ENCODE measurements at places on chromosomes 12 and 14. TPM values are rescaled to one million over a fixed set of nuclear protein-coding genes. Genes with fewer than 3 reads are reported as not detected.
A peak's percentile ranks its signal among the peaks of the same experiment; 100 is the strongest.

COX8C gene
- total RNA-seq, result 0.33 TPM

L2HGDH gene
- 3.8 TPM for total RNA-seq

SPTSSA gene
- 15.9 TPM for total RNA-seq

RNASE1 gene
- not detected for total RNA-seq

NOVA1 gene
- total RNA-seq, result 5.1 TPM

DNA sequence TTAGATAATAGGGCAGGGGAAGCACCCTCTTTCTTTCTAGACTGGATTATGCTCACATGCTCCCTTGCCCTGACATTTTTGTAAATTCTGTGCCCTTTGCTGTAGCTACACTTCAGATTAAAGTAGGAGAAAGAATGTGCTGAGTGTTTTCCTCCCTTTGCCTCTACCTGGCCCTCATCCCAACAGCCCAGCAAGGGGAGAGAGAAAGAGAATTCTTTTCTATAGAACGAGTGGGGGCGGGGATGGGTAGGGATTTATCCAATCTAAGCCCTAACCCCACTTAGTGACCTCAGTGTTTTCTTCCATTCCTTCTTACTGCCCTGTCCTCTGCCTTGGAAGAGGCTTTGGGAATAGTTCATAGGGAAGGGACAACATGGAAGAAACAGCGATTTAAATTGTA is 13.5 kb downstream of the GPR84 start:
- no peak overlapping the region for H3K27ac ChIP-seq
- no peak overlapping the region for H3K4me3 ChIP-seq

GRCh38 chr12:41709463-41710285 is 435.0 kb downstream of the GXYLT1 start:
- no peaks in the 10 kb centered on the region for H3K4me1 ChIP-seq
- no peaks in the 10 kb centered on the region for H3K27me3 ChIP-seq
- H3K36me3 ChIP-seq, result no peaks in the 10 kb centered on the region
- H3K4me3 ChIP-seq, result no peak overlapping the region
- peak; percentile 44 for DNase-seq

GRCh38 chr12:27095346-27095745 is 13.0 kb upstream of the C12orf71 start:
- H3K27ac ChIP-seq, result no peak overlapping the region
- DNase-seq, result no peak
- H3K27me3 ChIP-seq, result no peaks in the 10 kb centered on the region
- no peak overlapping the region for H3K4me3 ChIP-seq
- no peaks in the 10 kb centered on the region for H3K36me3 ChIP-seq

- no peak for DNase-seq
- H3K36me3 ChIP-seq, result no peaks in the 10 kb centered on the region
- no peaks in the 10 kb centered on the region for H3K4me1 ChIP-seq
These were observed 656.1 kb upstream of the NOVA1 start for GRCh38 chr14:27253966-27254365.

DNA sequence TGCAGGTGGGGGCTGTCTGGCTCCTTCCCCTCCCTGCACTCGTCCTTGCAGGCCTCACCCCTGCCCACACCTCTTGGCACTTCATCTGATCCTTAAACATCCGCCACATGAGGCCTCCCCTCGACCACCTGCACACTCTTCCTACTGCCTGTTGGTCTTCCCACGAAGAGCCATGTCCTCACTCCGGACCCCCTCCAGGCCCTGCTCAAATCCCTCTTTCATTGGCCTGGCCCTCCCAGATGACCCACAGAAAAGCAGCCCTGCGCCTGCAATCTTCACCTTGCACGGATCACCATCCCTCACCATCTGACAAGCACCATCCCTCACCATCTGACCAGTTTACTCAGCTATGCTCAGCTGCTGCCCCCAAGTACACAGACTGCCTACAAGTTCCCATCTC is 193.6 kb downstream of the BCL11B start:
- no peak overlapping the region for H3K27ac ChIP-seq
- no peak for DNase-seq
- no peaks in the 10 kb centered on the region for H3K36me3 ChIP-seq

DNA sequence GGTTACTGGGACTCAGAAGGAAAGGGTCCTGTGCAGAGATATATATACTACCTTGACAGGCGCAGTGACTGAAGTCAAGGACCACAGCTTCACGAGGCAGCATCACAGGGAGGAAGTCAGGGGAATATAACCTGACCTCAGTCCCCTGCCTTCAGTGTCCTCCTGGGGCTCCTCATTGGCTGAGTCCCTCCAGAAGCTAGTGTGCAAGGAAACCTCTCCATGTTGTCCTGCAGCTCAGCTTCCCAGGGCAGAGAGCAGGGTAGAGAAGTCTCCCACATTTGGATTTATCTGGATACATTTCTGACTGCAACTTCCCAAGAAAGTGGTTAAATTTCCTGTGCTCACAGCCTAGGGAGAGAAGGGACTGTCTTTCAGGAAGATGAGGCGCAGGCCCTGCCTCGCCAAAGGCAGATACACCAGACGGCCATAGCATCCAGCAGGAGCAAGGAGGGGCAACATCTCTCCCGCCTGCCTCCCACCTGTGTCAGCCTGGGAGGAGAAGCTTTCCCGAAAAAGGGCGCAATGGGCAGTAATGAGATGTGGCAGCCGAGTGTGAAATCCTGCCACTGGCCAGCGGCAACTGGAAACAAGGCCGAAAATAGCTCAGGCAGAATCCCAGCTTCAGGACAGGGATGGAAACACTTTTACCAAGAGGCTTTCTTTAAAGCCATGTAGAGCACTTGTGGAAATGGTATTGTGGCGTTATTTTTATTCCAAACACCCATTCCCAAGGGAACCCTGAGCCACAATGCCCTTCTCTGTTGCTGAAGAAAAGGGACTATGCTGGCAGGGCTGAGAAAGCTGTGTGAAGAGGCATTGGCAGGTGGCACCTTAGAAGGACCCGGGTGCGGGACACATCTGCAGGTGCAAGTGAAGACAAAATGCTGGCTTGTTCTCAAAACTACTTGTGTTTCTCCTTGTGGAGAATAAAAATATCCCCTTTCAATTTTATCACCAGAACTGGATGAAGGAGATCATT is 54.9 kb upstream of the HIF1A start:
- H3K36me3 ChIP-seq, result no peaks in the 10 kb centered on the region
- DNase-seq, result no peak
- H3K27me3 ChIP-seq, result no peaks in the 10 kb centered on the region
- H3K27ac ChIP-seq, result no peak overlapping the region
- H3K4me3 ChIP-seq, result no peak overlapping the region

DNA sequence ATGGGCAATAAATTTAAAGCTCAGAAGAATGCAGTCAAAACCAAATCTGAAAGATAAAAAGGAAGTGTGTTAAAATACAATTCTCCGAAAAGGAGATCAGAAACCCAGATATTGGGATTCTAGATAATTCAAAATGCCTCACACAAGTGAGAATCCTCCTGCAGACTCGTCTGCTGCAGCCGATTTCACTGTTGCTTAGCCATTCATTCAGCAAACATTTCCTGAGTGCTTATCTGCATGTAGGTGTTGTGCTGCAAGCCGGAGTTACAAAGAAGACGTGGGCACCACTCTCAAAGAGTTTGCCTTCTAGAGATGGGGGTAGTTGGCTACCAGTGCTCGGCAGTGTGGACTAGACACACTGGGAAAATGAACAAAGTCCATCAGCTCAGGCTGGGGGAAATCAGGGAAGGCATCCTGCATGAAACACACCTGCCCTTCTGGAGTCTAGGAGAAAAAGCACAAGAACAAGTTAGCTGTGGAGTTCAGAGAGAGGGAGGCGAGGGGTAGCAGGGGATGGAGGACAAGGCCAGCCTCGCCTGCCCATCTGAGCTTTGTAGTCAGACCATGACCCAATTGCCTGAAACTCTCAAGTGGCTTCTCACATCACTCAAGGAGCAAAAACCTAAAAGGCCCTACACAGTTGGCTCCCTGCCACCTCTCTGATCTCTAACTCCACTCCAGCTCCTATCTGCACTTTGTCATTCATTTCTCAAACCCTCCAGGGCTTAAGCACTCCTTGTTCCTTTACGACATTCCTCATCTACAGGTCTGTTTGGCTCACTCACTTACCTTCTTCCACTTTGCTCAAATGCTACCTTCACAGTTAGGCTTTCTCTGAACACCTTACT is 310.0 kb upstream of the DDHD1 start:
- no peaks in the 10 kb centered on the region for H3K36me3 ChIP-seq
- H3K4me1 ChIP-seq, result peaks cover 2% of the 10 kb centered on the region
- H3K27ac ChIP-seq, result no peak overlapping the region
- no peak for DNase-seq
- H3K4me3 ChIP-seq, result no peak overlapping the region

- no peak overlapping the region for H3K4me3 ChIP-seq
- H3K27ac ChIP-seq, result no peak overlapping the region
- no peaks in the 10 kb centered on the region for H3K36me3 ChIP-seq
- H3K27me3 ChIP-seq, result no peaks in the 10 kb centered on the region
- no peaks in the 10 kb centered on the region for H3K4me1 ChIP-seq
- DNase-seq, result no peak
These were observed 314.3 kb downstream of the C12orf75 start for GRCh38 chr12:105644770-105645169.

DNA sequence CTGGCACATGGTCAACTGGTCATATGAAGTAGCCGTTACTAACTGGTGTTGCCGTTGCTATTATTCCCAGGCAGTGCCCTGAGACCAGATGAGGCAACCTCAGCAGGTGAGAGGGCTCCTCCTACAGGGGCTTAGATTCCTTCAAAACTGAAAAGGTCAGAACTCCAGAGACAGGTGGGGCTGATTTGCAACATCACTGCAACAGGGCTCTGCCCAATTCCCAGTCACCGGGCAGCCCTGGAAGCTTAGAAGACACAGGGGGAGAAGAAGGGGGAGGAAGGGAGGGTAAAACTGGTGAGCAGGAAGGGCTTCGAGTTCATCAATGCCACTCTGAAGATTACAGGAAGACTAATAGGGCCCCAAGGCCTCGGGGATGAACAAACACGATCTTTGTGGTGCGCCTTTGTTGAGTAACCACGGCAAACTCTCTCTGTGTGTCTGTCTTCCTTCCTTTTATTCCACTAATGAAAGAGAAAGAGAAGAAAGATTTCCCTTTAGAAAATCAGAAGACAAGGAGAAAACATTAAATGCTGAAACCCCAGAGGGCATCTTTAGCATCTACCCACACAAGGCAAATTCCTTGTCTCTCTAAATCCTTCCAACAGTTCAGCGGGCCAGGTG is 749.1 kb upstream of the TBX3 start:
- no peak for DNase-seq
- H3K36me3 ChIP-seq, result no peaks in the 10 kb centered on the region
- no peak overlapping the region for H3K27ac ChIP-seq
- H3K4me1 ChIP-seq, result no peaks in the 10 kb centered on the region

GRCh38 chr12:12349711-12350665 is at the start of gene MANSC1:
MANSC1 (minus strand) TSS chr12:12350242; CDS start chr12:12343314, 6,928 bp downstream.
- H3K4me3 ChIP-seq, result peak within 1 kb of the TSS; percentile 79
- H3K27me3 ChIP-seq, result no peaks in the 10 kb centered on the region
- no peaks in the 10 kb centered on the region for H3K4me1 ChIP-seq
- DNase-seq, result peak; percentile 40
- H3K27ac ChIP-seq, result no peak within 1 kb of the TSS

- H3K4me3 ChIP-seq, result no peak overlapping the region
- H3K4me1 ChIP-seq, result no peaks in the 10 kb centered on the region
- H3K27me3 ChIP-seq, result no peaks in the 10 kb centered on the region
- DNase-seq, result no peak
These were observed 7.4 kb downstream of the SERPINA12 start for GRCh38 chr14:94501588-94502516.

DNA sequence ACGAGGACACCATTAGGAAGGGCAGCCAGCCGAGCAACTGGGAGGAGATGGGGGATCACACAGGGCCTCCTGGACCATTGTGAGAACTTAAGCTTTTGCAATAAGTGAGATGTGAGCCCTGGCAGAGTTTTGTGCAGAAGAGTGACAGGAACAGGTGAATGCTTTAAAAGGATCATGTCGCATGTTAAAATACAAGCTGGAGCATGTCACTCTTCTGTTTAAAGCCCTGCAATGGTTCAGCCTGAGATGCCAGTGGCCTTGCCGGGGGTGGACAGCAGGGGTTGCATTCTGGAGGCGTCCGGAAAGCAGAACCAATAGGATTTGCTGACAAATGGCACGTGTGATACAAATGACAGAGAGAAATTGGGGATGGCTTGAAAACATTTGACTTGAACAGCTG is 137.5 kb upstream of the RFLNA start:
- no peak overlapping the region for H3K4me3 ChIP-seq
- H3K27me3 ChIP-seq, result no peaks in the 10 kb centered on the region
- H3K4me1 ChIP-seq, result no peaks in the 10 kb centered on the region

GRCh38 chr12:110857528-110857927 is 10.7 kb downstream of the CCDC63 start:
- H3K4me3 ChIP-seq, result no peak overlapping the region
- no peaks in the 10 kb centered on the region for H3K36me3 ChIP-seq
- H3K4me1 ChIP-seq, result no peaks in the 10 kb centered on the region
- no peak for DNase-seq
- H3K27ac ChIP-seq, result no peak overlapping the region

DNA sequence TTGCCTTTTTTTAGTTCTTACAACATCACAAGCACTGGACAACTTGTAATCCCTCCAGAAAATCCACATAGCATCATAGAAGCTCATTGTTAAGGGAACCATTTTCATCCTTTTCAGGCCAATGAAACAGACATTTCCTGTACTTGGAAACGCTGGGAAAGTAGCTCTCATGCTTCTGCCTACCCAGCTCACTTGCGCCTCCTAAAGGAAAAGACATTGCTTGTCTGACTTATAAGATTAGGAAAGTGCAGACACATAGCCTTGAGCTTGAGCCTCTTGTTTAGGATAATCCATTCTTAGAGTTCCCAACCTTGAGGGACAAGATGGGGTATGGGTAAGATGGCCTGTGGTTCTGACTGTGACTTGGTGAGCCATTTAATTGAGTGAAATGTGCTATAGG is 589.5 kb downstream of the NOVA1 start:
- H3K27ac ChIP-seq, result no peak overlapping the region
- peak; percentile 5 for DNase-seq
- no peaks in the 10 kb centered on the region for H3K4me1 ChIP-seq
- H3K36me3 ChIP-seq, result no peaks in the 10 kb centered on the region

DNA sequence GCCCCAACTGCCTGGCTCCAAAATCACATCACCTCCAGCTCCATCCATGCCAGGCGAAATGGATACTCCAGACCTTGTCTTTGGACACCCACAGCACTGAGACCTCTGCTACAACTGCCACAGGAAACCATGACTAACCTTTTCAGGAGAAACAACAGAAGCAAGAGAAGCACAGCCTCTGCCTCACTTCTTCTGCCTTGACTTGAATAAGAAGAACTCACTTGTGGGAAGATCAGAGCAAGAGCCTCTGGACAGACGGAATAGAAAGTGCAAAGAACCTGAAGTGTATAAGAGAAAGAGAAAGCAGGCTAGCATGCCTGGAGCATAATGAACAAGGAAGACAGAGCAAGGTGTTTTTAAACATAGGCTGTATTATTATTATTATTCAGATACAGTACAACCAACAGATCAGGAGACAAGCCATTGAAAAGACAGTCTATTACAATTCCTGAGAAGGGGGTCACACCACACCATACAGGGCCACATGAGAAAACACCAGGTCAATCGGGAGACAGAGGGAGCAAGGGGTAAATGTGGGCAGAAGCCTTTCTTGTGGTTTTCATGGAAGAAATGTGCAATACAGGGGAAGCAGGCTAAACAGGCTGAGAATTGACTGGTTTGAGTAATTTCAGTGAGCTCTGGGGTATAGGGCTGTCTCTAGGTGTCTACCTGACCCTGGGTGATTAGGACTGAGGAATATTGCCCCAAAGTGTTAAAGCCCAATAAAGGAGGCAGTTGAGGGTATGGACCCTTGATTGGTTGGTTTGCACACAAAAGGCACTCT is 7.4 kb upstream of the OR10P1 start:
- H3K27ac ChIP-seq, result no peak overlapping the region
- H3K27me3 ChIP-seq, result peaks cover 15% of the 10 kb centered on the region
- no peak overlapping the region for H3K4me3 ChIP-seq

Data from fibroblast of lung (primary cell).